ENCODE measurements at places on chromosomes 1 and 21. TPM values are rescaled to one million over a fixed set of nuclear protein-coding genes. Genes with fewer than 3 reads are reported as not detected.

Gene ETNK2
- 12.3 TPM for total RNA-seq

Gene KRTAP13-2
- total RNA-seq, result not detected

Gene TNNT2
- total RNA-seq, result not detected

Gene LMX1A
- total RNA-seq, result 0.19 TPM

Gene FMO5
- 3.1 TPM for total RNA-seq

Gene TMPRSS2
- not detected for total RNA-seq

Gene DTL
- 1.2 TPM for total RNA-seq

Gene PTGFRN
- 153 TPM for total RNA-seq

Gene CCDC17
- 2.3 TPM for total RNA-seq

Gene SIK1
- 34.9 TPM for total RNA-seq

Gene RNU1-4
- 18,986 TPM for total RNA-seq

Gene HSF2BP
- total RNA-seq, result 0.48 TPM

Gene CR1L
- total RNA-seq, result not detected

Gene UBXN10
- 0.60 TPM for total RNA-seq

Gene HMGN2
- total RNA-seq, result 265 TPM

Gene RIMKLA
- total RNA-seq, result 0.24 TPM

Gene TTC22
- 0.05 TPM for total RNA-seq

Gene ARHGEF16
- 0.29 TPM for total RNA-seq

Gene OR14K1
- total RNA-seq, result not detected

All from posterior vena cava (tissue), 2 donors.